ENCODE measurements at places on chromosomes 12 and 14.

DNA sequence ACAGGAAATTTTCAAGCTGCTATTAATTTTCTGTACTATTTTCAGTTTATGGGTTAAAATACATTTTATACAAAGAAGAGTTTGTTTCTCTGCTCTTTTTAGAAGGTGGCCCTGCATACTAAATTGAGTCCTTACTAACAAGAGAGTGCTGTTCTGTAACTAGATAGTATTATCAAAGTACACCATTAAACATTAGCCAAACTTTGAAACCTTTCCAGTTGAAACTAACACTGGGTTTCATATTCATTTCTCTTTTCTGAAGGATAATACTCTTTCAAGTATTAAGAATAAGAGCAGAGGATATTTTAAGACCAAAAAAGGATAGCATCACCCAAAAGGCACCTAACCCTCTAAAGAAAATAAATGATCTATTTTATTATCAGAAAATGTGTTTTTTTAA lies 47.2 kb downstream of the PEBP1 start:
- DNase-seq: no peak

DNA sequence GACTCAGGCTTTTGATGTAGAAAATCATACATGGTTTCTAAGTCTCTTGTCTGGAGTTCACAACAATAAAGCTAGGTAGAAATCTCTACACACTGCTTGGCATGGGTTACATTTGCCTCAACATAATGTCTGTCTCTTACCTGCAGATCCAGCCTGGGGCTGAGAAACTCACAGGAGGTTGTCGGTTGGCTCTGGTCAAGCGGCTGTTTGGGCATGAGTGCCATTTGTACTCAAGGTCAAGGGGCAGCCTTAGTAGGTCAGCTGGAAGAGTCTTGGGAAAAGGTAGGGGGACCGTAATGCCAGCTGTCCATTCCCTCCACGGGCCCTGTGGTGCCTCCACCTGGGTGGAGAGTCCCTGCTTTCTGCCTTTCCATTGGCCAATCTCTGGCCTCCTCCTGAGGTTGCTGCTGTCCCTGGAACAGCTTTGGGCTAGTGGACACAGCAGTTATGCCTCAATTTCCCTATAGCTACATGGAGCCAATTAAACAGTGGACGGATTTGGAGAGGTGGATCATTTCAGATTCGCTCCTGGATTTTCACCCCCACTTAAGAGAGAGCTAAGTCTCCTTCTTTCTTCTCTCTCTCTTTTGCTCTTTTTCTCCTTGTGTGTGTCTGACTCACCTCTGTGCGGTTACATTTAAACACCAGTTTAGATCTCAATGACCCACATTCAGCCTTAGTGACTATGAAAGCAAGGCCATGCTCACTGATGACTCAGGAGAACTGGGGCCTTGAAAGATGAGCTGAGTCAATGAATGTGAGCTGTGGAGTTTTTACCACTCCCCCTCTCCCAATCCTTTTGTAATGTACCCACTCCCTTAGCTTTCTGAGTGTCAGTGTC lies 132.8 kb upstream of the HIF1A start:
- DNase-seq: no peak

DNA sequence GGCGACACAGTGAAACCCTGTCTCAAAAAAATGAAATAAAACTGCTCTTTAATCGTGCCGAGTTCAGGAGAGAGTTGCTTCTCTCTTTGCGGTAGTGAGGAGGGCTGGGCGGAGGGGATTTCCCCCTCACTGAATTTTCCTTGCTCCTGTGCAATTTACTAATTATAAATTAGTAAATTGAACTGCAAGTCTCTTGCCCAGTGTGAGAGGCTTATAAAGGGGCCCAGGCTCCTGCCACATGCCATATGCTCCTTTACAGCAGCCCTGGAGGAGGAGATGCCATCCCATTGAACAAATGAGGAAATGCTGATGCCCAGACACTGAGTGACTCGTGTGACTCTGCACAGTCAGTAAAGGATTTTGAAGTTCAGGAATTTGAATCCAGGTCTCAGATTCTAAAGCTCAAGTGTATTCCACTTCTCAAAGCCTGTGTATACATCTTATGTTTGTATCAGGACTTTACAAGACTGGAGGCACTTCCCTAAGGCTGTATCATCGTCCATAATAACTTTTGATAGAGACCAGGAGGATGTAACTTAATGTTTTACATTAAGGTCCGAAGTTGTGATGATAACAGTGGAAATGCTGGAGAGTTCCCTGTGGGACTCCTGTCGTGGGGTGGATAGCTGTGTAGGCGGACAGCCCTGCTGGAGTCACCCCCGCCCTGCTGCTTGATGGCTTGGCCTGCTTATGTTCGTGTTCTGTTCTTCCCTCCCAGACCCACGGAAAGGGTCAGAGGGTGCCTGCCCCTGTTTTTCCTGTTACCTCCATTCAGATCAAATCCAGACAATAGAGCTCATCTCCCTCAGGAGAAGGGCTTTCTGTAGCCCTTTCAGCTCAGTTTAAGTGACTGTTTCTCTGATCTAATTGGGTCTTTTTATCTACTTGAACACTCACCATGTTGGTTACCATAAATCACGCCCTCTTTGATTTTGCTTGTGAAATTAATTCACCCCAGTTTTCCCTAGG lies 13.9 kb downstream of the PELI2 start:
- DNase-seq: no peak

DNA sequence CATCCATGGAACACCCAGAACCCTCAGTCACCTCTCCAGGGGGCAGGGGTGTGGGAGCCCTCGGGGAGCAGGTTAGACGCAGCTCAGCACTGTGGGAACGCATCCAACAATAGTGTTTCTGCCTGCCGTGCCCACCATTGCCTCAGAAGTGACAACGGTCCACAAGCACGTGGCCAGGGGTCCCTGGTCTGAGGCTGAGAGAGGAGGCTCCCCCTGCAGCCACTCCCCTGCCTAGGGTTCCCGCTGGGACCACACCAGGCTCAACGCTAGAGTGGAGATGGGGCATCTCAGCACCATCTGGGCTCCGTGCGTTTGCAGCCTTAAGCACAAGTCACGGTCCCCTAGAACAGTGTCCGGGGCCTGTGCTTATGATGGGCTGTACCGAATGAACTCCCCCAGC lies 62.7 kb downstream of the TESC start:
- no peak for DNase-seq

DNA sequence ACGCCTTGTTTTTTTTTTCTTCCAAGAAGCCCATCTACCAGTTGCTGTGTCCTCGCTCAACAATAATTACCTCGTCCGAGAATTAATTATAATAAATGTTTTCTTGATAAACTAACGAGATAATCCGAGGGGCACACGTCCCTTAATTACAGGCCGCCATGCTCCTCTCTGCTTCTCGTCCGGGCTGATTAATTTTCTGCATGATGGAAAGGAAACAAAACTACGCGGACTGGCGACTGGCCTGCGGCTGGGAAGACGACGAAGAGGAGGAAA lies 2.2 kb downstream of the OTX2 start:
- DNase-seq: no peak

- no peak for DNase-seq
Observed at GRCh38 chr12:112025808-112026375, 12.7 kb downstream of the ERP29 start.

- DNase-seq: no peak
Observed at GRCh38 chr12:91818227-91819131, 327.2 kb downstream of the BTG1 start.

GRCh38 chr12:132021965-132022364 lies 72.2 kb downstream of the EP400 start:
- no peak for DNase-seq

DNA sequence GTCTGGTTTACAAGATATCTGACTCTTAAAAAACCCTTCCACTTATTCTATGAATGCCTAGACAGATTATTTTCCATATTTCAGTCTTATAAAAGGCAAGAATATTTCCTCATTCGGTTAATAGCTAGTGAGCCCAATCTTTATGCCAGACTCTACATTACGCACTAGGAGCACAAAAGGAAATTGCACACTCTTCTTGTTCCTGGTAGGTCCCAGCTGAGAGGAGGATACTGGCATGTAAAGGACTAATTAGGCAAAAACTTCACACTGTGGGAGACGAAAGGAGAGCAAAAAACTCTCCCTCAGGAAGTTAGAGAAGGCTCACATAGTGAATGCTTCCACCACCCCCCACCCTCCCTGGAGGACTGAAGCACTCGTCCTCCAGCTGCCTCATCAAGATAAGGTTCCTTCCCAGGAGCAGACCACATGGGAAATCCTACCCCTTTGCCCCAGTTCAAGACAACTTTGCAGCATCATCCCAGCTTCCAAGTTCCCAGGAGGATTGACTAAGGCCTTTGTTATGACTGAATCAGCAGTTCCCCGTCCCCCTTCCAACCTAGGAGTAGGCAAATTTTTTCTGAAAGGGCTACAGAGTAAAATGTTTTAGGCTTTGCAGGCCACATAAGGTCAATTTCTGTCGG lies 14.5 kb downstream of the CAPZA3 start:
- DNase-seq: no peak

DNA sequence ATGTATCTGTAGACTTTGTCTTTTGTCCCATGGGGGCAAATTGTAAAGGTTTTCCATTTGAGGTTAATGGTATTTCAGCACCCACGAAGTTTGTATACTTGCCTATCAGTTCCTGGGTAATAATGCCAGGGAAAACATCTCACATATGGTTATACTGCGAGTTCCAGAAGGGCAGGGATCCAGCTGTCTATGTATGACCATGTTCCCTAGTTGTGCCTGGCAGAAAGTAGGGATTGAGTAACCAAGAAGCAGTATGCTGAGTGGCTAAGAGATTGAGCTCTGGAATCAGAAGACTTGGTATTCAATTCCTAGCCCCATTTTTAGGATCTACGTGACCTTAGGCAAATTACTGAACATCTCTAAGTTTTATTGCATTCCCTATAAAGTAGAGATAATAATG lies 173.2 kb upstream of the PWP1 start:
- DNase-seq: no peak

DNA sequence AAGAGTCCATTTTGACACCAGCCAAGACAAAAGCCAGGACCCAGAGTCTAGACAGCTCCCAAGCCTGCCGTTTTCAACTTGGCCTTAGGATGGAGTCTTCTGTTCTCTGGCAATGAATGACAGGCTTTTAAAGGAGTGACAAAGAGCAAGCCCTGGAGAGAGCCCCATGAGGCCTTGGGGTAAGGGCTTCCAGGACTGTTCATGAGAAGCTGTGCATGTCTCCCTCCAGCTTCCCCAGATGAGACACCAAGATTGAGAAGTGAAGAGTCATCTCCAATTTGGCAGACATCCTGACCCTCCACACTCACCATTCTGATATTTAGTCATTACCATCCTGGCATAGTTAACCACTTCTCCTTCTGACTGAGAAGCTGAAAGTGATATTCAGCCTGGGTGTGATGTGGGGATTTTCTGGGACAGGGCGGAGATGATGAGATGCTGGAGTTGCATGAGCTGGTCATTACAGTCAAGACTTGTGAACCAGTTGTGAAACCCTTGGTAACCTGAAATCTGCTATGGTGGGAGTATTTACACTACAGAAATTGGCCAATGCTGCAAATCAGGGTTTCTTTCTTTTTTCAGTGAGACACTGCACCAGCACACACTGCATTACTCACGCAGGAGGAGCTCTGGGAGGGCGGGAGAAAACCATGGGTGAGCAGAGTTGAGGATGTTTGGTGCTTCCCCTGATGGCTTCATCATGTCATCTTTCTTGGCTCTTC lies 77.8 kb downstream of the VCPKMT start:
- DNase-seq: no peak

- DNase-seq: no peak
Observed at GRCh38 chr14:94936401-94936892, 166.5 kb upstream of the GSC start.

- no peak for DNase-seq
Observed at GRCh38 chr12:30416631-30417030, 279.0 kb downstream of the IPO8 start.

DNA sequence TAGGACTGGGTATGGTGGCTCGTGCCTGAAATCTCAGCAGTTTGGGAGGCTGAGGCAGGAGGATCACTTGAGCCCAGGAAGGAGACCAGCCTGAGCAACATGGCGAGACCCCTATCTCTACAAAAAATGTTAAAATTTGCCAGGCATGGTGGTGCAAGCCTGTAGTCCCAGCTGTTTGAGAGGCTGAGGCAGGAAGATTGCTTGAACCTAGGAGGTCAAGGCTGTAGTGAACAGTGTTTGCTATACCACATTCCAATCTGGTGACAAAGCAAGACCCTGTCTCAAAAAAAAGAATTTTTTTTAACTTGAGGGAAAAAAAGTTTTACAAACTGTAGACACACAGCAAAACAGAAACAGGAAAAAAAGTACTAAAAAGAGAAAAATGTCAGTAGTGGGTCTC lies 2.3 kb upstream of the MAP3K9 start:
- no peak for DNase-seq

GRCh38 chr12:67088401-67089118 lies 180.6 kb upstream of the CAND1 start:
- no peak for DNase-seq

DNA sequence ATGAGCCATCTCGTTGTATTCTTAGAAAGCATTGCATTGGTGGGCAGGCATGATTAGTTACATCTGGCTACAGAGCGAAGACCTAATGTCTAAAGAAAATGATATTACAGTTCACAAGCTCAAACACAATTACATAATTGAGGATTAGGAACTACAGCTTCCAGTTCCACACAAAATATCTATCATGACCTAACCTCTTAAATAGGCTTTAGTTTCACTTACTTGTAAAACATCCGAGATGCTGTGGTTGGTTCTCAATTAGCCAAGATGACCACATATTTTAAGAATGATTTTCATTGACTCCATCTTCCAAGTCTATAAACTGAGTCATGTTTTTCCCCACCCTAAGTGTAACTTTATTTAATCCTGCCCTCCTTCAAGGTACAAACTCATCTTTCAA lies 69.5 kb downstream of the LRIG3 start:
- DNase-seq: no peak

- DNase-seq: no peak
Observed at GRCh38 chr12:55929306-55929791, 1.6 kb upstream of the DGKA start.

GRCh38 chr12:32944195-32944594 lies 47.6 kb upstream of the PKP2 start:
- DNase-seq: no peak

- DNase-seq: no peak
Observed at GRCh38 chr14:102264355-102264754, 40.6 kb downstream of the MOK start.

DNA sequence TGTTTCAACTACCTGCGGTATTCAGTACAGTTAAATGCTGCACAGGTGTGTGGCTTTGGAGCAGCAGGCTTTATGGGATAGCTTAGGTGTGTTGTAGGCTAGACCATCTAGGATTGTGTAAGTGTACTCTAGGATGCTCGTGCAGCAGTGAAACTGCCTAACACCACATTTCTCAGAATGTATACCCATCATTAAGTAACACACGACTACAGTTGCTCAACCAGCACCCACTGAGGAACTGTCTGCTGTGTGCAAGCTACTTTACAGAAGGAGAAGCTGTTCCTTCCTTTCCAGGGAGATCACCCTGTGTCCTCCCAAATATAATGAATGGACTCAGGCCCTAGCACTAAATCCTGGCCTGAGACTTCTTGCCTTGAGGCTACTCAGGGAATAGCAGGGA lies 94.8 kb downstream of the SLC24A4 start:
- DNase-seq: no peak
